Hepatocyte (in vitro differentiated cells): ENCODE measurements at places on chromosomes 12 and 14. TPM values are rescaled to one million over a fixed set of nuclear protein-coding genes. Genes with fewer than 3 reads are reported as not detected.

- DNase-seq, result no peak
These were observed 151.7 kb upstream of the DDHD1 start for GRCh38 chr14:53304726-53305381.

- DNase-seq, result peak; percentile 82
These were observed 2.2 kb upstream of the NXPH4 start for GRCh38 chr12:57214398-57214781.

GRCh38 chr14:44589180-44589579 is 82.1 kb upstream of the FSCB start:
- DNase-seq, result no peak

DNA sequence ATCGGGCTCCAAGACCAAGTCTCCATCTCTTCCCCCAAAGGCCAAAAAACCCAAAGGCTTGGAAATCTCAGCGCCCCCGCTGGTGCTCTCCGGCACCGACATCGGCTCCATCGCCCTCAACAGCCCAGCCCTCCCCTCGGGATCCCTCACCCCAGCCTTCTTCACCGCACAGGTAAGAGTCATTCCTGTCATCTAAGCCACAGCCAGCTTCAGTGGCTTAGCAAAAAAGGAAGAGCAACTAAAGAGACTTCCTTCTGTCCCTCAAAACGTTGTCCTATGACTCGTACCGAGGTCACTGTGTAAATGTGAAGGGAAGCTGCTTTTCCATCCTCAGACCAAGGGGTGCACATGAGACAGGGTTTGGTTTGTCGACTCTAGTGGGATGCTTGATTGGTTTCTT is 53.4 kb downstream of the ELK3 start:
- no peak for DNase-seq

DNA sequence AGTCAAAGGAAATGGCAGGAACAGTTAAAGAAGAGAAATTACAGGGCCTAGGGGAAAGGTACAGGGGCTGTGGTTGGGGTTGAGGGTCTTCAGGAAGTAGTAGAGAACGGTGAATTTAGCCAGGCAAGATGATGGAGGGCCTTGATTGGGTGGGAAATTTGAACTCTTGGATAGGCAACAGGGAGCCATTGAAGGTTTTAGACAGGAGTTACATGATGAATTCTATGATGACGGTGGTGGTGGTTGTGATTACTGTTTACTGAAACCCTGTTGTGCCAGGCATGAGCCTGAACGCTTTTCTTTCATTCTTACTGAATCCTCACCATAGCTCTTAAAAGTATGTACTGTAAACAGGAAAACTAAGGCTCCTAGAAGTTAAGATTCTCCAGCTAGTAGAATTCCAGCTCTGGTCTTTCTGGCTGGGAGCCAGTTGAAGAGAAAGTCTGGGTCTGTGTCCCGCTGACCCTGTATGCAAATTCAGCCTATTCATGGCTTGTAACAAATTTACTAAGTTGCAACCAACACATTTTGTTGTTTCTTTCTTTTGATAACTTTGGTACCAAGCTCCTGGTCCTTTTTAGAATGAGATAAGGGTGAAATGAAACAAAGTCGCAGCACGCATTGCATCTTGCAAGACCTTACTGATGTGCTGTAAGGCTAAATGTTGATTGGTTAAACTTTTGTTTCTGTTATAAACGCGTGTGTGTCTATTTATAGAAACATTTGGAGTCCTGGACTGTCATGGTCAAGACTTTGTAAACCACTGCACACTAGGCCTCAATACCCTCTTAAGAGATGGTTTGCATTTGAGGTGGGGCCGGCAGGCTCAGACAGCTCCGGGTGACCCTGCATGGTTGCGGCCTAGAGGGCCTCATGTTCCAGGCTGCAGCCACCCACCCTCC is 6.0 kb downstream of the ORAI1 start:
- no peak for DNase-seq

- no peak for DNase-seq
These were observed 47.3 kb downstream of the PTCSC3 start for GRCh38 chr14:36129181-36129580.

Gene ABCC9
- 7.2 and 10.0 TPM in 2 replicates for total RNA-seq
